Prostate gland (tissue), 2 donors: ENCODE measurements at places on chromosomes 1 and 21. TPM values are rescaled to one million over a fixed set of nuclear protein-coding genes. Genes with fewer than 3 reads are reported as not detected.

CDC20 gene
- total RNA-seq, result 14.9 TPM

IQGAP3 gene
- total RNA-seq, result 3.0 TPM

IGSF9 gene
- 17.3 TPM for total RNA-seq

GRCh38 chr1:236851871-236852270, 56.8 kb downstream of the MTR start:
- no peak for DNase-seq

GRCh38 chr1:244945109-244945671, 80.8 kb upstream of the HNRNPU start:
- DNase-seq, result no peak
